Stimulated activated CD4-positive, alpha-beta T cell treated with anti-CD3 and anti-CD28 coated beads, Interleukin-2, amount 100 ng/mL, for 4 hours (primary cell): ENCODE measurements at places on chromosomes 13 and 19.

GRCh38 chr19:50701367-50701985 is 18.1 kb downstream of the SHANK1 start:
- DNase-seq: no peak

DNA sequence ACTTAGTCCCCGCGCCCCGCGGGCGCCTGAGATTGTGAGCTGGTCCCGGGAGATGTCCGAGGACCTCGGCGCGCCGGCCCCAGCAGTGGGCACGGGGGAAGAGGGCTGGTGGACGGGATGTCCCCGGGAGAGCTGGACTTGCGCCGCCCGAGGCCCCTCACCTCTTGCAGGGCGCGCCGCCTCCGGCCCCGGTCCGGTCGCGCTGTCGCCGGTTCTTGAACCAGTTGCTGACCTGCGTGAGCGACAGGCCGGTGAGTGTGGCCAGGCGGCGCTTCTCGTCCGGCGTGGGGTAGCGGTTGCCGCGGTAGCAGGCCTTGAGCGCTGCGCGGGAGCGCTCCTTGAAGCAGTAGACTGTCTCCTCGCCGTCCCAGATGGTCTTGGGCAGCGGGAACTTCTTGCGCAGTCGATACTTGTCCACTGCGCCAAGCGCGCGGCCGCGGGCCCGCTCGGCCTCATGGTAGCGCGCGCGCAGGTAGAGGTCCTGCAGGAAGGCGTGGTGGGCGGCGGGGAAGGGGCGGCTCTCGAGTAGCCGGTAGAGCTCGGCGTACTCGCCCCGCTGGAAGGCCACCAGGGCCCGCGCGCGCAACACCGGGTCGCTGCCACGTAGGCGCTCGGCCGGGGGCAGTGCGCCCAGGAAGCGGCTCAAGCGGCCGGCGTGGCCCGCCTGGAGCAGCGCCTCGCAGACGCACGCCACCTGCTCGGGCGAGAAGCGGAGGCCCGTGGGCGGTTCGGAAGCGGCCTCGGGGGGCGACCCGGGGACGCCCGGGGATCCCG is 984 bp downstream of the SIX5 start:
- no peak for DNase-seq

DNA sequence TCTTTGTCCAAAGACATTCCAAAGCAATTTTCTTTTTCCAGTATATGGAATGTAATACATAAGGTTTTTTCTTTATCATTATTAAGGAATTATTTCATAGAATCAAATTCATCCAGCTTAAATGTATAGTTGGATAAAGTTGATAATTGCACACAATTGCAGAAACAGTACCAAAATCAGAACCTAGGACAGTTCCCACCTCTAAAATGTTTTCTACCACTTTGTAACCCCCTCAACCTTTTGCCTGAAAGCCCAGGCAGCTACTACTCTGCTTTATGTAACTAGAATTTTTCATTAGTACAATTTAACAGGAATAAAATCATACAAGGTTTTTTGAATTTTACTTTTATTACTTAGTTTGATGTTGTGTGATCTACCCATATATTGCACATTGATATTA is 98.0 kb downstream of the PRR20E start:
- no peak for DNase-seq

DNA sequence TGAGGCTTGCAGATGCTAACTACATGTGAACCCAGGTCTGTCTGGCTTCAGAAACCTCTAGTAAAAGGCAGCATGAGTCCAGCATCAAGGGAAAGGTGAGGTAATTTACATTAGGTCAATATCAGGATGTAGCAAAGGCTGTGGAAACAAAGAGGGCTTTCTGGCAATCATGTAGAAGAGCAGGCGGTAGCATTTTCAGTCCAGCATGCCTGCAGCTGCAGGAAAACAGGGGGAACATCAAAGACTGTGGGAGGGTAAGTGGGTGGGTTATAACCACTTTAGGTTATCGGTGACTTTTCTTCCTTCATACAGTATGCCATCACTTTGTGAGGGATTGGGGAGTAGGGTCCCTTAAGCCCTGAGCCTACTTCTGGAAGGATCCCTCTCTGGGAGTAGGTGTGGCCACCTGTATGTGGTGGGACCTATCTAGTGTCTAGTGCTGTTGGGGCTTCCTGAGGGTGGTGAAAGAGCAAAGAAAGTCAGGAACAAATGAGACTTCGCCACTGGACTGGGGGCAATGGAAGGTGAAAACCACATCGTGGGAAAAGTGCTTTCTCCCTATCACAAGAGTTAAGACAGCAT is 10.8 kb downstream of the SUGP2 start:
- DNase-seq: no peak

DNA sequence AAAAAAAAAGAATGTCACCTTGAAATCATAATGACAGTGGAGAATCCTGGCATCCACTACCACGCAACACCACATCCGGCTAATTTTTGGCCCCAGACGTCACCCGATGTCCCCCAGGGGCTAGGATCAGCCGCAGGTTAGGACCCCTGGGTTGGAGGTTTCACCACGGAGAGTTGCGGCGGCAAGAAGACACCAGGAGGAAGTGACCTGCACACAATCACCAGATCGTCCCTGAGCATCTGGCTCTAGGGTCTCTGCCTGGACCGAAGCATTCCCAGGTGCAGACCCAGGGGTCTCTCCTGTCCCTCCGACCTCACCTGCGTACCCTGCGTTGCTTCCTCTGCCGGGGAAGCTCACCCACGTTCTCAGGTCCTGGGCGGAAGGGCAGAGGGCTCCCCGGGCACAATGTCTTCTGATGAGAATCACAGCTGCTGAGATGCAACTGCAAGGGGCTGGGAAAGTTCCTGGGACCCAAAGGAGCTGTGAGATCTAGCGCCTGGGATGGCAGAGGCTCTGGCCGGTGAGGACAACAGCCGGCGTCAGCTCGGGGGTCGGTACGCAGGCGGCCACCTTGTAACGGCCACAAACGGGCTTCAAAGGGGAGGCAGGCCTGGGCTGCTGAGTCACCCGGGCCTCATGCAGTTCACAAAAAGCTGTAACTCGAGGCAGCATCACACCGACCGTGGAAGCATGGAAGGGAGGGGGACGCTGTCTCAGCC is 111.2 kb downstream of the GADD45B start:
- no peak for DNase-seq

GRCh38 chr13:40631605-40632004 is 34.8 kb downstream of the FOXO1 start:
- no peak for DNase-seq

GRCh38 chr19:53079313-53079924 is 23.8 kb downstream of the ZNF160 start:
- no peak for DNase-seq

DNA sequence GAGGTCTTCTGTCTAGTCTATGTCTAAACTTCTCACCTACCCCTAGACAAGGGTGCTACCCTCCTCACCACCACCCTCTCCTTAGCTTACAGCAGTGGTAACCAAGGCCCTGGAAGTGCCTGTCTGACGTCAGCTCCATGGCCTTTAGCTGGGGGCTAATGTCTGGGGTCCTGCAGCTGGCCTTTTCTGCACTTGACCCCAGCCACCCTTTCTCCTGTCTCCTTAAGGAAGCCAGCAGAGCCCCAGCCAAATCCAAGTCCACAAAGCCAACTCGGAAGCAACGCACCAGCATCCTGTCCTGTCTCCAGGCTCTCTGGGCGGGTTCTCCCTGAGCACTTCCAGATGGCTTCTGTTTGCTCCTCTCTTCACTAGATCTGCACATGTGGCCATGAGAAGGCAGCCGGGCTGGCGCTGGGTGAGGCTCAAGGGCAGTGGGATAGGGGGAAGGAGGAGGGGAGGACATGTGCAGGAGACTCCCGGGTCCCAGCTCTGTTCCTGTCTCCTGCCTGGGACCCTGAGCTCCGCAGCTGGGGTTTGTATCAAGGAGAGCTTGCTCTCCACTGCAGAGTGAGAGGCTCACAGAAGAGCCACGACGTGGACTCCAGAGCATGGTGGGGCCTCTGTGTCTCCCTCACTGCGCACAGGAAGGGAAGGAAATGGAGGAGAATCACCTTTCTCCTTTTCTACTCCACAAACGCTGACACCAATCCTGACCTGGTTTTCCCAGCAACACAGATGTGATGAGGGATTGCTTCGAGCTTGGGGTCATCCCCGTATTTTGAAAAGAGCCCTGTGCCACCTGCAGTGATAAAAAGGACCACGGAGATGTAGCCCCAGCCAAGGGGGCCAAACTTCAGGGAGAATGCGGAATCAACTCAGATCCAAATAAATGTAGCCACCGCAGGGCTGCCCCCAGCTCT is 204.2 kb downstream of the USP12 start:
- DNase-seq: no peak

GRCh38 chr19:518598-519231 is 11.4 kb downstream of the TPGS1 start:
- DNase-seq: peak; percentile 48

- DNase-seq: no peak
Observed at GRCh38 chr13:102286326-102286725, 115.5 kb downstream of the FGF14 start.

- DNase-seq: no peak
Observed at GRCh38 chr13:67148161-67148571, 82.0 kb downstream of the PCDH9 start.

GRCh38 chr13:28499609-28500008 is 4.7 kb upstream of the FLT1 start:
- no peak for DNase-seq

DNA sequence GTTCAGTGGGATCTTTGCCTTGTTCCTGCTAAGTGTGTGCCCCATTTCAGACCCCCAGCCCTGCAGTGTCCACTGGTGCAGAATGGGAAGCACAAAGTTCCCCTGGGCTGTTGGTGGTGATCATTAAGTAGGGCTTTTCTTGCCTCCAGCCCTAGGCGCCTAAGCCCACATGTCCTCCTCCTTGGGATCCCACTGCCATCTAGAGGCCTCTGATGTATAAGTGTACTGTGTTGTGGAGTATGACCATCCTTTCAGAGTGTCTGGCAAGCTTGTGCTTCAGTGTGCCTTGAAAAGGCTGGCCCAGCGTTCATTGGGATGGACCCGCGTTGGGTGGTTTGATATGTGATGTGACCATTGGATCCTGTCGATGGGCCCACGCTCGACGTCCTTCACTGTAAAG is 71.2 kb downstream of the WASF3 start:
- DNase-seq: no peak

GRCh38 chr13:113601166-113602070 is 16.9 kb downstream of the TFDP1 start:
- DNase-seq: no peak

- DNase-seq: no peak
Observed at GRCh38 chr19:23420824-23421223, 25.6 kb upstream of the ZNF91 start.

GRCh38 chr13:102928941-102929675 is 83.3 kb downstream of the ERCC5 start:
- DNase-seq: no peak

GRCh38 chr19:48444129-48444935 is 1.5 kb upstream of the GRWD1 start:
- DNase-seq: no peak

DNA sequence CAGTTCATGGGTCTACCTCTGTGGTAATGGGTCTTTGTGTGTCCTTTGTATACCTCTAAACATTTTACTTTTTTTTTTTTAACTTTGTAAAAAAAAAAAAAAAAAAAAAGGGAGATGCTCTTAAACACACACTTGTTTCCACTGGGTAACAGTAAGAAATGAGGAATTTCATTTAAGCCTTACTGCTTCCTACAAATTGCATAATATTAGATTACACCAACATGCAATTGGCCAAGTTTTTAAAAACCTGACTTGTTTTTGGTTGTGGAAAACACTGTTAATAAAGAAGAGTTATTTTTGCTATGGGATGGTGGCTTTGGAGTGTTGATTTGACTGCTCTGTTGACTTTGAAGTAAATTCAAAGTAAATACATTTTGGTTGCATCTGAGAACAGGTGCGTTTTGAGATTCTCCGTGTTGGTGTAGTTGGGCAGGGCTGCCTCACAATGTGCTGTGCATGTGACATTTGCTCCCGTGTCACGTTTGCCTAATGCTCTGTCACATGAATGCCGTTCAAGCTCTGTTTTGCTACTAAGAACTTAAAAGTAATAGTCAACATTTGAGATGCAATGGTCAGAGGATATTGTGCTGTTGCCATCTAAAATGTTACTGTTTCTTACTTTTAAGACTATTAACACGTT is 202.4 kb downstream of the LMO7 start:
- DNase-seq: no peak

- no peak for DNase-seq
Observed at GRCh38 chr13:32902029-32902780, 114.0 kb upstream of the KL start.

DNA sequence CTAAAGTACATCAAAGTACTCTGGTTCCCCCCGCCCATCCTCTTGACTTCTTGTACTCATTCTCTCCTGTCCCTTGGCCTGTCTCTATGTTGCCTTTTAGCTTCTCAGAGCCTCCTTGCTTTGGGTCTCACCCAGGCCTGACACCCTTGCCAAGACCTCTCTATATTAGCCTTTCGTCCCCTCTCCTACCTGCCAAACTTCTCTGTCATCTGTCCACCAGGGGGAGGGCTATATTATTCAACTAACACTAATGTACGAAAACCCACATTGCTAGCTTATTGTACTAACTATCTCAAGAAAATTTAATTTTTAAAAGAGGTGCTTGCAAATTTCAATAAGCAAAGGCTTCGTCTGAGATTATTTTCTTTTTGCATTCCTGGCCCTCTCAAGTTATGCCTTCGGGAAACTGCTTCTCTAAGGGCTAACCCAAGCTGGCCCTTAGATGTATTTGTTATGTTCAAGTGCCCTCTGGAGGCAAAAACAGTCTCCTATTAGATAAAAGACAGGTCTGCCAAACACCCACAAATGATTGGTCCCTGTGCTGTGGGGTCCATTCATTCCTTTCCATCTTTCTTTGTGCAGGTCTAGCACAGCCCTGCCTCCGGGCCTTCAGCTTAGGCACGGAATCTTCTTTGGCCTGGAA is 6.3 kb upstream of the MRPS31 start:
- DNase-seq: no peak

DNA sequence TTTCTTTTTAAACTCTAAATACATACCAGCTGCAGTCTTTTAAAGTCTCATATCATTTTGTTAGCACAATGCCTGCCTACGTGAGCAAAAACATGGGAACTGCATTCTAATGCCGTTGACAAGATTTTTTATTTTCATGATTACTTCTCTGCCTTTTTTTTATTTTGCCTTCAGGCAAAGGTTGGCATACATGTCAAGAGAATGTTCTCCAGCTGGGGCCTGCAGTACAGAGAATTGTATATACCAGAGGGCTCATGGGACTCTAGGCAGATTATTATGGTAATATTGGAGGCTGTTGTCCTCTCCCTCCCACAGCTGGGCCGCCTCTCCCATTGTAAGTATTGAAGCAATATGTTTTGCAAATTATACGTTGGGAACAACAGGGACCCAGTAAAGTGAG is 53.9 kb upstream of the OBI1 start:
- no peak for DNase-seq
